Activated CD4-positive, alpha-beta T cell treated with anti-CD3 and anti-CD28 coated beads, Interleukin-2, amount 50 U/mL, for 4 hours (primary cell): ENCODE measurements at places on chromosomes 2 and 18.

DNA sequence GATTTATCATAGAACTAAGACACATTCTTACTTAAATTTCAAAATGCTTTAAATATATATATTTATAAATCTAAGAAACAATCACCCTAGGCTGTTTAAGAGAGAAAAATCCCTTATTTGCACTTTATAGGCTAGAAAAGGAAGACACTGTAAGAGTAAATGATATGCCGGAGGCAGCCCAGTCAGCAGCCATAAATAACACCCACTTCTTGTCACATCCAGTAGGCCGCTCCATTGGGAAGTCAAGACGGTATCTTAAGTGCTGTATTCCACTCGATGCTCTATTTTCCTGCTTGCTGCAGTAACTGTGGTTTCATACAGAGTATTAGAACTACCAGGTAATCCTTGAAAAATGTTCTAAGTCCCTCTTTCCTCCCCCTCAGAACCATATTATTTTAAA is 57.9 kb downstream of the ABCA12 start:
- no peak for DNase-seq

GRCh38 chr2:144190908-144191605 is 328.9 kb downstream of the ZEB2 start:
- no peak for DNase-seq

- no peak for DNase-seq
Observed at GRCh38 chr2:71562518-71562917, 109.2 kb downstream of the DYSF start.

DNA sequence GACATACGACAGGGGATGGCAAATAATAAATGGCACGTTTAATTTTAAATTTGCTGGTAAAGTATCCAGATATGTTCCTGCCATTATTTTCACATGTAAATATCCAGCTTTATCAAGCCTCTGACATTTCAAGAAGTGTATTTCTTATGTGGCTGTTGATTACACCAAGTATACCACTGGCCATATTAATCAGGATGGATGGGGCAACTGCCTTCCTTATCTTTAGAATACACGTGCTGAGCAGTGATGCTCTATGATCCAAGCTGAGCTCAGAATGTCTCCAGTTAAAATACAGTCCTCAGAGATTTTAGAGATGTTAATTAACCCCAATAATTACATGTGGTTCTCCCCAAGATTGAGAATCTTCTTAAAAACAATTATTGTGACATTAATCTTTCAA is 38.3 kb upstream of the RAPGEF4 start:
- no peak for DNase-seq

DNA sequence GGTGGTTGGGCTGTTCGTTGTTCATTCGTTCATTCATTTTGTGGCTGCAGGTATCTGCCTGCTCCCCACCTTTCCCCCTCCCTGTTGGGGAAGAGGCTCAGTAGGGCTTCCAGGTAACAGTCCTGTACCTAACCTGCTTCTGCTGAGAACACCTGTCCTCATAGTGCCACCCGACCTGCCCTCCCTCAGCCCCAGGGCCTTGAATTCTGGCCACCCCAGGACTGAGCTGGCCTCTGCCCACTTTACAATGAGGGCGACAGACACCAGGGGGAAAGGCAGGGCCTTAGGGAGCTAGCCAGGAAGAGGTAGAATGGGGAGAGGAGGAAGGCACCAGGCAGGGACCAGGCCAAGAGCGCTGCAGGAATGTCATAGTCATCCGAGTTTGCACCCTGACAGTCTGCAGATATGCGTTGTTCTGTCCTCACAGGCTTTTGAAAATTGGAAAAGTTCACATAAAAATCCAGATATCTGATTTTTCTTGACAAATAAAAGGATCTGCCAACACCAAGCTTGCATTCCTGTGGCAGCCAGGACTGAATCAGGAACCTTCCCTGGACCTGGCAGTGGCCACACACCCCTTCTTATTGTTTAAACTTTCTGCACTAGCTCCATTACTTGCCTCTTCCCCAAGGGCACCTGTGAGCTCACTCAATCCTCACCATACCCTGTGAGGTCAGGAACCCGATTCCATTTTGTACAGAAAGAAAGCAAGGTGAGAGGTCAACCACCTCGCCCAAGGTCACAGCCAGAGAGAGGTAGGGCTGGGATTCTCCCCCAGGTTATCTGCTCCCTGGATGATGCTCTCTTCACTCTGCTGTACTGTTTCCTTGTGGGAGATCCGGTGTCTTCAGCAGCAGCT is 35.3 kb upstream of the MRPL33 start:
- DNase-seq: no peak

DNA sequence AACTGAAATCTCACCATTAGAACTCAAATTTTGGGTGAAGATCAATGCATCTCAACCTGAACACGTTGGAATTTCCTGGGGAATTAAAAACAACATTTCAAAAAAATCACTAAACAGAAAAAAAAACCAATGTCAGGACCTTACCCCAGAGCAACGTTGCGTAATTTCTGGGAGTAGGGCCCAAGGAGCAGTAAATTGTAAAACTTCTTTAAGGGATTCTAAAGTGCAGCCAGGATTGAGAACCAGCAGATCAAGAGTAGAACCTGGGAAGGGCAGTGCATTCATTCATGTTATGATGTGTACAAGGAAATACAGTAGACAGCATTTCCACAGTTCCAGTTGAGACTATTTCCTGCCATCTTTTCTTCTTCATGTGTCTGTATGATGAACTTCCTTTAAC is 56.9 kb downstream of the RHBDD1 start:
- no peak for DNase-seq

DNA sequence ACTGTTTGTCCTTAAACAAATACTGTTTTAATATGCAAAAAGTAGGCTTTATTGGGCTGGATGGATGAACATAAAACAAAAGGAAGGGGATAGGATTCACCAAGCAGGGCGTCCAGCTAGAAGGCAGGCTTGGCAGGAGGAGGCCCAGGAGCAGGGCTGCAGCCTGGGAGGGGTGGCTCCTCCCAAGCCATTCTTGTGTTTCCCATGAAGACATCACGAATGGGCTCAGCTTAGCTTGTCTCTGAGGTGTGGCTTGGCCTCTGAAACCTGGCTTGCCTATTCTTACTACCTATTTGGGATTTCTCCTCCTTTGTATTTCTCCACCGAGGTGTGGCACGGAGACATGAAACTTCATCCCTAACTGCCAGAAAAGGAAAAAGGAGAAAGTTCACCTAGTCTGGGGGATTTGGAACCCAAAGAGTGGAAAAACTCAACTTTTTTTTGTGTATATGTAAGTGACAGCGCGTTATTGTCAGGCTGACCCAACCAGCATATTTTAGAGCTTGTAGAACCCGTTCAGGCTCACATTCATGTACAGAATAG is 481.9 kb upstream of the SPRED2 start:
- DNase-seq: no peak

GRCh38 chr2:163471947-163472346 is 263.9 kb downstream of the FIGN start:
- DNase-seq: no peak

GRCh38 chr2:128342550-128342949 is 23.9 kb upstream of the HS6ST1 start:
- no peak for DNase-seq

DNA sequence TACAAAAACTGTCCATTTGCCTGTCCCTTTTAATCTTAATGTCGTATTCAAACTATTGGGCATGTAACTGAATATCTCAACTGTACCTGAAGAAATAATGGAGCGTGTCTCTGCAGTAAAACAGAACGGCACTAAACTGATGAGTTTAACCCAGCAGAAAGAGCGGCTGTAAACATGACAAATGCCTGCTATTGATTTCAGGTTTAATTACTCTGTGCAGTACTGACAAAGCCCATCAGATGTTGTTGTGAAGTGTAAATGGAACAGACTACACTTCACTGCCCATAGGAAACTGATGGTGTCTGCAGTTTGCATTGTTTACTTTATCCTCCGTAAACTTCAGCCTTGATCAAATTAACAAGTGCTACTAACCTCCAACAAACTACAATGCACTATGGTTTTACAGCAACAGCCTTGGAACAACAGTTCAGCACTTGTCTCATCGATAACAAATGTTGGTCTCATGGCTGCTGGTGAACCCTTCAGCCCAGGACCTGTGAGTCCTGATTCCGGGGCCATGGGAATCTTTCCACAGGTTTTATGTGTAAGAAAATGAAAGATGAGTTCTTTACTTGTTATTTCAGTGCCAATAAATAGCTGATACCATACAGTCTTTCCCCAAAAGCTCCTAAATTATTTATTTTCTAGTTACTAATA is 316.5 kb downstream of the CCDC178 start:
- DNase-seq: no peak

DNA sequence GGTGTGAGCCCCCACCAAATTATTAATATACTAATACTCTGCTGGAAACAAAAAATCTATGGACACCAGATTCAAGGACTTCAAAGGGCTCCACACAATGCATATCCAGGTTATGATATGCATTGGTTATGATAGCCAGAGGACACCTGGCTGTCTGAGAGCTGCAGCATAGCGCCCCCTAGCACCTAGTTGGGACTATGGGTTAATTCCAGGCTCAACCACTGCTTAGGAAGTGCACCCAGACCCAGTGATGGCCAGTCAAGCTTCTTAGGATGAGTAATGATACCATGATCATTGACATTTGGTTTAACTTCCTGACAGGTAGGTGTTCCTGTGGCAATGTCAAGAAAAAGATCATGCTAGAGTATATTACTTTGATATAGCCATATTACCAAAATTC is 3.8 kb upstream of the FRZB start:
- DNase-seq: no peak

DNA sequence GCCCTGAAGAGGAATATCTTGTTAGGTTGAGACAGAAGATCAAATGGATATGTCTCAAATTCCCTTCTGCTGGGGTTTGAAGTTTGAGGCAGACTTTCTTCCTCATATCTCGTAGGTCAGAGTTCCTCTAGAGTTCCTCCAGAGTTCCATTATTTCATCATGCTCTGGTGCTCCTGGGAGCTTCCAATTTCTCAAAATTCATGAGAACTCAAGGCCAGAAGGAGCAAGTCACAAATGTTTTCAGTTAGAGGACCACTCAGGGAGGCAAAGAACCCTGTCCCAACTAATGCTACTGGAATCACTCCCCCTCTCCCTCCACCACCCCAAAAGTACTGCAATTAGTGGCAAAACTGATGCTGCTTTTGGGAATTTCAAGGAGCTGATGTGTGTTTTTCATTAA is 115.7 kb upstream of the RBMS1 start:
- DNase-seq: no peak

GRCh38 chr2:111624411-111625156 is 259.4 kb downstream of the ANAPC1 start:
- no peak for DNase-seq

- DNase-seq: no peak
Observed at GRCh38 chr2:72819501-72819900, 6.3 kb downstream of the EXOC6B start.

- DNase-seq: no peak
Observed at GRCh38 chr18:53486296-53486695, 738.2 kb downstream of the MBD2 start.

- no peak for DNase-seq
Observed at GRCh38 chr2:40487602-40488001, 35.7 kb upstream of the SLC8A1 start.

GRCh38 chr2:162295009-162295408 is 23.5 kb downstream of the IFIH1 start:
- no peak for DNase-seq

DNA sequence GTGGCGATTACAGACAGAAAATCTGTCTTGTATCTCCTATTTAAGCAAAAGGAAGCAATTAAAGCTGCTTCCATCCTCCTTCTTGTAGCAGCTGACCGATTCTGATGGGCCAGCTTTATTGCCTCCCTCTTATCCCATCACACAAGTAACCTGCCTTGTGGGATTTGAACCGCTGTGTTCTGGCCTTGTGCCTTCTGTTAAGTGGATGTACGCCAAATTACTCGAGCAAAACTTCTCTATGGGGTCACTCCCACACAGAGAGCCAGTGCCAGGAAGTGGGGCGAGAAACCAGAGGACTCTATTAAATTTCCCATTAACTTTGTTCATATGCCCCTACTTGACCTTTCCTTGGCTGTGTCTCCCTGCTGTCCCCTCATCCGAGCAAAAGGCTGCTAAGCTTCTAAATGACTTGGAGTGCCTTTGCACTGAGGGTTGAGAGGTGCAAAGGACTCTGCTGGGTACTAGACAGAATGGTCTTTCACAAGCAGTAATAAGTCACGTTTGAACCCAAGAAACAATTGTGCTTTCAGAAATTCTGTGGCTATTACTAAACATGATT is 672.5 kb downstream of the MBD2 start:
- no peak for DNase-seq

GRCh38 chr2:241274127-241274526 is 41.3 kb downstream of the HDLBP start:
- no peak for DNase-seq

DNA sequence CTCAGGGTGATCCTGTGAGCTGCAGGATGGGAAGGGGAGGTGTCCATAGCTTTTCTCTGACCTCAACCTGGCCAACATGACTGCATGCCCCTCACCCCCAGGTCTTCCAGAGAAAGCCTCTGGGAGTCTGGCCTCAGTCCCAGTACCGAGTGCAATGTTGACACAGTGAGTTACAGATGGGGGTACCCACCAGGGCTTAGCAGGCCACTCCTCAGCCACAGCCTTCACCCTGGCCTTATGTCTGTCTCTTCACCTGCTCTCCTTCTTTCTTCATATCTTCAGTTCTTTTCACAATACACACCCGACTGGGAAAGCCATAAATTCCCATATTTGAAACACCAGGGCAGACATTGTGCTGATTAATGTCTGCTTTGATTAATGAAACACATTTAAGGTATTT is 33.5 kb downstream of the AOX1 start:
- DNase-seq: no peak

- DNase-seq: no peak
Observed at GRCh38 chr18:75915941-75916623, 488.6 kb upstream of the SMIM21 start.

DNA sequence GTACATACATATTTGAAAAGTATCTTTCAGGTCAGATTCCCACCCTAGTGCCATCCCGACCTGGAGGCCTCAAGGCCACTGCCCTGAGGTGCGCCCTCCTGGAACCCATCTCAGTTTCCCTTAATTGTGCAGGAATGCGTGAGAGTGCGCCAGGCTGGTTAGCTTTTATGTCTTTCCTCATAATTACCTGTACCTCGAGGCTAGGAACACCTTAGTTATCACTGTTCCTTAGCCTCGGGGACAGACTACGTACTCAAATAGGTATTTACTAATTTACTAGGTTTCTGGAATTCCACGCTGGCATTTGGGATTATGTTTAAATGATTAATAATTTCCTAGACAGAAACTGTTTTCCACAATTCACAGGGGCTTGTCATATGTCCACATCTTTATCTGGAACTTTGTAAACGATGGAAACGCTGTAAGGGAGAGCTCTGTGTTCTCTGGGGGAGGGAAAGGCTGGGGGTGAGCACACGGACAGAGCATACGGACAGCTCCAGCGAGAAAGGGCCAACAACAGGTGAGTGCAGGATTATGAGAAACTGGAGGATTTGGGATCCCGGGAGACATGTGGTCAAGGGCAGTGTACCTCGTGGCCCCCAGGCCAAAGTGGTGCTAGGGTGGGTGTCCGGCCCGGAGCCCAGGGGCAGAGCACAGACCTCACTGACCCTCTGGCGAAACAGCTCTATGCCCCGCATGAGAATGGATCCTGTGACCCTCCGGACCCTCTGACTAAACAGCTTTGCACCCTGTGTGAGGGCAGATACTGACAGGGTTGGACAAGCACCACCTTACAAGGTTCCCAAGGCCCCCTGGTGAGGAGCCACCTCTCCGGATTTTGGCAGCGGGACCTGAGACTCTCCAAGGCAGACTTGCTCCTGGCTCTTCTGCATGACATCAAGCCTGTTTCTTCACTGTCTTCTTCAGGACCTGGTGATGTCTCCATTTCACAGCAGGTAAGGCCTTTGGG is 102.0 kb upstream of the PXDN start:
- no peak for DNase-seq

- no peak for DNase-seq
Observed at GRCh38 chr18:44826418-44827259, 146.0 kb downstream of the SETBP1 start.
